Mammary epithelial cell (primary cell): ENCODE measurements at places on chromosomes 4 and X.

GRCh38 chr4:22897520-22898108, 204.9 kb downstream of the GBA3 start:
- DNase-seq, result peak; percentile 4

DNA sequence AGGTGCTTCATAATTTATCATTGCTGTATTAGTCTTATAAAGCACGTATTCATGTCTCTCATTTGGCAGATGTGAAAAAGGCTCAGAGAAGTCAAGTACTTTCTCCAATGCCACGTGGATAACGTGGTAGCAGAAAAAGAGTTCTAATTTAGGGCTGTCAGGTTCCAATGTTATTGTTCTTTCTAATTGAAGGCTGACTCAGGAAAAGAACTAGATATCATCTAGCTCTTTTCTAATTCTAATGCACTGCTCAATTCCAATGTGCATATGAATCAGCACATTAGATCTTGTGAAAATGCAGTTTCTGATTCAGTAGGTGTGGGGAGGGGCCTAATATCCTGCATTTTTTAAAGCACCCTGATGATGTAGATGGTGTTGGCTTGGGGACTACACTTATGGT, 22.8 kb downstream of the AGA start:
- no peak for DNase-seq

GRCh38 chrX:71669492-71669891, 2.1 kb downstream of the LOC101059915 start:
- DNase-seq, result no peak

GRCh38 chr4:99180382-99181070, 36.4 kb upstream of the ADH4 start:
- DNase-seq, result peak; percentile 74

- no peak for DNase-seq
These were observed 26.9 kb downstream of the SLC2A9 start for GRCh38 chr4:9994246-9994847.

GRCh38 chr4:77036206-77036605, 39.6 kb downstream of the CCNI start:
- DNase-seq, result peak; percentile 79

DNA sequence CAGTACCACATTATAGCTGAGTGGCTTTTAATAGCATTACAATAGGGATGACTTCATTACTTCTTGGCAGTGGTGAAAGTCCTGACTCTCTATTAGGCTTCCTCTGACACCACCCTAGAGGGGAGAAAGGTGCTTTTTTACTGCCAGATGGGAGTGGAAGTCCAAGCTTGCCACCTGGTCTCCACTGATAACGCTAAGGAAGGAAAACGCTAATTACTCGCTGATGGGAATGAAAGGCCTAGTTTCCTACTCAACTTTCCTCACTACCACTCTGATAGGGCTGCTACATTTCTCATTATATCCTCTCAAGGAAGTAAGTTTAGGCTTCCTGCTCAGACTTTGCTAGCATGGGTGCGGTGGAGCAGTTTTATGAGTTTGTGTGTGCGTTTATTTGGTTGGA, 62.3 kb upstream of the PAGE3 start:
- no peak for DNase-seq

DNA sequence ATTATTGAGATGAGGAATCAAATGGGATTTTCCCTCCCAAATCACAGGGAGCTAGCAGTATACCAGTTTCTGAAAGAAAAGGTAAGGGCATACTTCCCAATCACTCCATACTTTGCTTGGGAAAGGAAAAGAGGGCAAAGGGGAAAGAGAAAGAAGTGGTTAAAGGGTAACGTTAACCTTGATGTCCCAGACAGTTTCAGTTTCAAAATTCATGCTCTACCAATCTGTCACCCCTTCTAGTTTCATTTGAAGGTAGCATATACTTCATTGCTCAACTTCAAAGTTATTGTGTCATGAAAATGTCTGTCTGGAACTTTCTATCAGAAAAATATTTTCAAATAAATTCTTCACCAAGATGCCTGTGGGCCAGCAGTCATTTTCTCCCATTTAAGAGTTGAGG, 16.0 kb downstream of the TNMD start:
- no peak for DNase-seq

DNA sequence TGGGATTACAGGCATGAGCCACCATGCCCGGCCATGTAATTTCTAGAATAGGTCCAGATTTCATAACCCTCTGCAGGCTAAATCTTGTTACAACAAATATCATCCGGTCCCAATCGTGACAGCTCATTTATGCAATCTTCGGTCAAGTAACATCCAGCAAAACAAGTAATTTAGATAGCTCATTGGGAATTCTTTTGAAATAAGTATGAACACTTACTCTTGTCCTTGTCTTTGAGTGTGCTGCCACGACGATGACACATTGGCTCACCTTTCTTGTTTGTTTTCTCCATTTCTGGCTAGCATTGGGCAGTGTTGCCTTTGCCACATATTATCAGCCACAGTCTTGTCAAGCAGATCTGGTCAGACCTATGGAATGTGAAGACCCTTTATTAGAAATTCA, 92.0 kb downstream of the PHEX start:
- peak; percentile 85 for DNase-seq

DNA sequence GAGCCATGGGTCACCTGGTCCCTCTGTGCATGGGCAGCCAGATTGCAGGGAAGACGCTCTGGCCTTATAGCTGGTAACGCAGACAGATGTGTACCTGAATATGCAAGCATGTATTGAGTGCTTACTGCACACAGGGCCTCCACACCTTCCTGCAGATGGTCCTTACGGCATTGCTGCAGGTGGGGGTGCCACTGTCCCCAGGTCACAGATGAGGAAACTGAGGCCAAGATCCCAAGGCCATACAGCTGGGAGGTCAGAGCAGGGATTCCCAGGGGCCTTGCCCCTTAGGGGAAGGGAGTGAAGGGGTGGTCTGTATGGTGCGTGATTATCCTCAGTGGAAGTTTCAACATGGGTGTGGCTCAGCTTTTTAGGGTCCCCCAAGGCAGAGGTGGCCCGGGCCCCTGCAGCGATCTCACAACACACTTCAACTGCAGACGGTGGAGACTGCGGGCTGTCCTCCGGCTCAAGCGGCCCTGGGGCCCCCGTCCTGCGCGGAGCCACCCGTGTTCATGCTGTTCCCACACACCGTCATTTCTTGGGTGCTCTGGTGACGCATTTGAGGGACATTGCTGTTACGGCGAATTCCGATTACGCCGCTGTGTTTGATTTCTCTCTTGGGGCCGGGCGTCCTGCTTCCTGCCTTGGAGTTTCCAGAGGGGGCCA, 8.1 kb downstream of the DOK7 start:
- no peak for DNase-seq

DNA sequence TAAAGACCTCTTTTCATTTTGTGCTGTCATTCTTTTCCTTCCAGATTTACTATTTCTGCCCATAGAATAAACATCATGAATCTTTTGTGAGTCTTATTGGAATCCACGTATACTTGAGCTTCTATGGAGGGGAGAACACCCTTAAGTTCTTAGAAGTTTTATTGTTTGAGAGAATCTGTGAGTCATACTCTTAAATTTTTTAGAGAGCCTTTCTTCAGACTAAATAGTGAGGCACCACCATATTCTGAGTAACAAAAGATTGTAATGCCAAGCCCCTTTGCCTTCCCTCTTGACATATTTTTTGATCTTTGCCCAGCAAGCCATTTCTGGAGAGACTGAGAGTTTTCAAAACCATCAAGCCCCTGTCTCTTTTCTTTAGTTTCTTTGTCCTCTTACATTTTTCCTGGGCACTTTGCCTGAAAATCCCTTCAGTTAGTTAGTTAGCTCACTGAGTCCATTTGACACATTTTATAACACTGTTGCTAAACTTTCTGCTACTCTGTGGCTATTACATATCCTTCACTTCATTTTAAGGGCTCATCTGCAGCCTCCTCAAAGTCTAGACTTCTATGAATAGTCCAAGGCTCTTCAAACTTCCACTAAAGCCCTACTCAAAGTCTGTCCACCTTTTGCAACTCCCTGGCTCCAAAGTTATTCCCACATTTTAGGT, 65.3 kb upstream of the NDUFC1 start:
- peak; percentile 6 for DNase-seq

DNA sequence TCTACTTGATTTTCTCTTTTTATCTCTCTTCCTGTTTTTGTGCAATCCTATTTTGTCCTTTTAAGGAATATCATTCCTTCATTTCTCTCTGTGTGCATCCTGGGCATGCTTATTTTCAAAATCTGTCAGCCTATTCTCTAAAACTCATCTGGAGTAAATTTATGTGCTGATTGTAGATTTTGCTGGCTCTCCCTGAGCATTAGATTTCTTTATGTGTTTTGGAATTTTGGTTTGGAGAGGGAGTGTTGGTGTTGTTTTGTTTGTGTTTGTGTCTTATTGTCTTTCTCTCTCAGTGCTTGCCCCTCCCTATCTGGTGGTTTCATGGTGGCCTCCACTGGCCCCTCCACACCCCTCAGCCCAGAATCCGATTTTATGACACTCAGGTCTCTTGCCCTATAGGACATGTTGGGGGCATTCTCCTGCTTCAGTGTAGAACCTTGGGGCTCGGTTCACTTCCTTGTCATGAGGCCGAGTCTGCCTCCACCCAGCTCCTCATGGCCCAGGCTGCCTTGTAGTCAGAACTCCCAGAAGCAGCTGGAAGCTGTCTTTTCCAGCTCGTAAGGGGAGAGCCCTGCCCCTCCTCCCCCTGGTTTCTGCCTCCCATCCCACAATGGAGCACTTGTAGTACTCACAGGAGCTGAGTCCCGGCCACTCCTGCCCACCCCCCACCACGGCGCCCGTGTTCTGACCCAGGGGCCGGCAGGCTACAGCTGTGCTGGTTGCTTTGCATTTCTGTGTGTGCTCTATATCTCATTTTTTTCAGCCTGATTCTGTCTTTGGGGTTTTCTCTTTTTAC, 24.5 kb upstream of the PJA1 start:
- no peak for DNase-seq

DNA sequence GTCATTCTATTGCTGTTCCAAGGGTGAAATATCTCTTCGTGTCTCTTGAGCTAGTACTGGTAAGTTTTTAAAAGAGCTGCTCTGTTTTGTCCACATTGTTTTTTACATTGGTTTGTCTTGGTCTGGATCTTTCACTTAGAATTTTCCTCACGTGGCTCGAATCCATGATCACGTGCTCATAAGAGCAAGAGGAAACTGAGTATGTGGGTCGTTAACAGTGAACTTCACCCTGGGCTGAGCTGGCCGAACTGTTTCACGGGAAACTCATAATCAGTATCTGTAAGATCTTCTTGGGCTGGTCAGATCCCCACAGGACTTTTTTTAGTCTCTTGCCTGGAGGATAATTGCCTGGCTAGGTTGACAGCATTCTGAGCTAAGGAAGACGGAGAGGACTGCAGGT, 77.8 kb upstream of the HELT start:
- no peak for DNase-seq

GRCh38 chrX:77768787-77769186, 17.2 kb downstream of the ATRX start:
- no peak for DNase-seq

DNA sequence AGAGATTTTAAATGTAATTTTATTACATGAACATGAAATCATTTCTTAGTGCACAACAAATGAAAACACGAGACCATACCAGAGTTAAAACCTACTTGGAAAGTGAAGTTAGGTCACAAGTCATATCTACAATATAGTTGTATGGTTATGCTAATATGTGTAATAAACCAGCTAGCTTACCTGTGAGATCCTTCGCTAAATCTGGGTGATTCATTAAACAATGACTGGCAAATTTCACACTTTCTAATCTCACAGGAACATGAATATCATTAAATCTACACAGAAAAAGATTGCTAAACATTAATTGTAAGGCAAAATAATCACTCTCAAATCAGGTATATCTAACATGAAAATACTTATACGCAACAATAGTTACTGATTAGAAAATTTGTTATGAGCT, 67.6 kb downstream of the PDS5A start:
- no peak for DNase-seq

DNA sequence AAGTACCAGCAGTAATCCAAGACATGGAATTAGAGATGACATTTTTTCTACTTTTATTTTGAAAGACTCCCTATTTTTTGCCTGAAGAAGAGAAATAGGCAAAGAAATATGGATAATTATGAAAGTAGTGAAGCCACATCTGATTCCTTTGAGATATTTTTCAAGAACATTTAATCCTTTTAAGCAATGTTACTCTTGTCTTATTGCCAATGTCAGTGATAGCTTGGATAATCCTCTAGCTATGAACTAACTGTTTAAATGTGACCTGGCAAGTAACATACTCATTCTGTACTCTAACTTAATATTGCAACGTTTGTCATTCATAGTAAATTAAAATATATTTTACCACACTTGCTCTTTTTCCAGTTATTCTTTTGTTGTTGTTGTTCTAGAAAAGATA, 181.3 kb downstream of the VEGFC start:
- DNase-seq, result no peak

DNA sequence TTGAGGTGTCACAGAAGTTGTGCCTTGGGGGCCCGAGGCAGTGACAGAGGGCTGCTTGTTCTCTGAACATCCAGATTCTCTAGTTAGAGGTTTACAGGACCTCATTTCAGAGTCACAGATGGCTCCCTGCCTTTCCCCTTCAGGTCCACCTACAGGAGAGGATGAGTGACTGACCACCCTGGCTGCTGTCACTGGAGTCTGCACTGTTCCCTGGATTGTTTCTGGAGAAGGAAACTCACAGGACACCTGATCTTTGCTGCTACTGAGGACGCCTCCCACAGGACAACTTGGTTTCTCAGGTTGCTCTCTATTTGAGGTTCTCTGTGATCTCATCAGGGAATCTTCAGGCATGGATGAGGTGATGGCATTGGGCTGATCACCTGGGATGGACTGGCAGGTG, 58.3 kb downstream of the GPRIN3 start:
- DNase-seq, result no peak

DNA sequence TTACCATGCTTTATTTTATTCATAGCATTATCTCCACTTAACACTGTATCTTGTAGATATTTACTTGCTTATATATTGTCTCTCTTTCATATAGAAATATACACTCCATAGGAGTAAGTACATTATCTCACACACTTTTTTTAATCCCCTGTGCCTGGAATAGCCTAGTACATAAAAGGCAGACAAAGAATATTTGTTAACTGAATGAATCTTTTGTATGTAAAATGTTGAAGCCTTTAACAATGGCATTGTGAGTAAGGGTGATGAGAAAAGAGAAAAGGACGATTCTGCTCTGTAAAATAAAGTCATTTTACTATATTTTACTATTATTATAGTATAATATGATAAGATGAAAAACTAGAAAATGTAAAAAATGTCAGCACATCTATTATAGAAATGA, 97.7 kb upstream of the PDHA2 start:
- DNase-seq, result no peak

- peak; percentile 64 for DNase-seq
These were observed 229.9 kb downstream of the SOX3 start for GRCh38 chrX:140274811-140275525.

- DNase-seq, result no peak
These were observed 44.3 kb downstream of the TSPAN5 start for GRCh38 chr4:98614094-98614493.

DNA sequence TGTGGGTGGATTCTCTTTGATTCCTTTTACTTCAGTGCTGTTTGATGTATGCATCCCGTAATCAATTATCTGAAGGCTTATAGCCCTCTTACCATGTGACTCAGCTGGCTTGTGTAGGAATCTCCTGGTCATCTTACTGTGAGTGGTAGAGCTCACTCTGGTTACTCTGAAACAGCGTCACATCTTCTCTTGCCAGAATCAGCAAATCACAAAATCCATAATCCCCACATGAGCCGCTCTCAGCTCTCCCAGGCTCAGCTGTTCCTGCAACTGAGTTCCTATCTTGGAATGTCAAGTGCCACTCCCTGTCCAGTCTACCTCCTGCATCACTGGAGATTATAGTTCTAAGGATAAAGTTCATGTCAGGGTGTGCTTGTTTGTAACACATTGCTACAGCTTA, 278.0 kb downstream of the FBXO8 start:
- no peak for DNase-seq
